ENCODE measurements at places on chromosomes 5 and 9. TPM values are rescaled to one million over a fixed set of nuclear protein-coding genes. Genes with fewer than 3 reads are reported as not detected.

Gene FCN1
- not detected for total RNA-seq

Gene OTP
- total RNA-seq: not detected

DNA sequence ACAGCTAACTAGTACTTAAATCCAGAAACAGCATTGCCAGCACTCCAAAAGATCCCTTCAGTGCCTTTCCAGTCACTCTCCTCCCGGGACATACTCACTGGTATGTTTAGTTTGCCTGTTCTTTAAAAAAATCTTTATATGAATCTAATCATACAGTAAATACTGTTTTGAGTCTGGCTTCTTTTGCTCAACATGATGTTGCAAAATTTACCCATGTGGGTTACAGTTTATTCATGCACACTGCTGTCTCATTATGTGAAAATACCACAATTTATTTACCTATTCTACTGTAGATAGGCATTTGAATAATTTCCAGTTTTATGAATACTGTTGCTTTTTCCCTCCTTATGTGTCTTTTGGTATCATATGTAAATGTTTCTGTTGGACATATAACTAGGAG, 13.5 kb downstream of the NDFIP1 start:
- DNase-seq: no peak

DNA sequence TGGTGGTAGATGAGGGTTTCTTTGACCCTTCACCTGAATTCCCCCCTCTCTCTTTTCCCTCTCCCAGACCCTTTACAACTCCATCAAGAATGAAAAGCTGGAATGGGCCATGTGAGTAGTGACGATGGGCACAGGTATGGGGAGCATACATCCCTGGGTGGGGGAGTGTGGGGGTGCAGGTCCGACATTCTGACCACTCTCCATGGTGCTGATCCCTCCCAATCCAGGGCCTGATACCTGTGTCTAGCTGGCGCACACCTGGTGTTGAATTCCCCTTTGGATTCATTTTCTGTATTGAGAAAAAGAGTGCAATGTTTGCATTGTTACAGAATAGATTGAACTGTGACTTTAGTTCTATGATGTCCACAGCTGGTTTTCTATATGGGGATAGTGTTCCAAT, 40.0 kb downstream of the PSD2 start:
- no peak for DNase-seq
